ENCODE measurements at places on chromosomes 4 and X.

GRCh38 chr4:150316332-150317205 lies 238.3 kb downstream of the DCLK2 start:
- DNase-seq = no peak

DNA sequence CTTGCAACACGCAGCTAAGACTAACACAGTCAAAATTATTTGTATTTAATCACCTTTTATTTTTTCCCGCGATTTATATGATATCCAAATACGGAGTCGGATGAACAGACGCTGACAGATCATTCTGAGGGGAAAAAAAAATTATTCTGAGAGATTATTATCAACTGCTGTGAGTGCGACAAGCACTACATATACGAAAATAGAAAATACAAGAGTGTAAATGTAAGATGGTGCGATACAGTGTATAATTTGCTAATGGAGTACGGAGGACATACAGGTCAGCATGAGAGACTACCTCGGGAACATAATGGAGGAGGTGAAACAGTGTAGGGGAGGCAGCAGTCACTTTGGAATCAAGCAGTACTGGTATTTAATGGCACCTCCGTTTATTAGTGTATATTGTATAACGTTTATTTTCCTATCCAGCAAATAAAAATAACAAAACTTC lies 2.8 kb upstream of the LIN54 start:
- no peak for DNase-seq

- DNase-seq = no peak
Observed at GRCh38 chr4:182809417-182810102, 107.6 kb downstream of the DCTD start.

DNA sequence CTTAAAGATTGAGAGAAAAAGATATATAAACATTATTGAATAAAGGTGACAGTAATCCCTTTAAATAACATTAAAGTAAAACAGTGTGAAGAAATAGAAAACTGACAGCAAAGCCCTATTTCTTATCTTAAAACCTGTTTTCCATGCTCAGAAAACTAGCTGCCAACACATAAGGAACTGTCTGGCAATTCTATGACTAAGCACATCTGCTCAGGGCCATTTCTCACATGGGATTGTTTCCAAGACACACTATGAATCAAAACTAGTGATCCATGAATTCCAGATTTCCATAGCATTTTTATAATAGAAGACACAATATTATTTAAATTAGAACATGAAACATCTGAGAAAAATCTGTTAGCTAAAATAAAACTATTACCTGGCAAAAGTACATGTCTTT lies 113.4 kb downstream of the SCLT1 start:
- DNase-seq = no peak

DNA sequence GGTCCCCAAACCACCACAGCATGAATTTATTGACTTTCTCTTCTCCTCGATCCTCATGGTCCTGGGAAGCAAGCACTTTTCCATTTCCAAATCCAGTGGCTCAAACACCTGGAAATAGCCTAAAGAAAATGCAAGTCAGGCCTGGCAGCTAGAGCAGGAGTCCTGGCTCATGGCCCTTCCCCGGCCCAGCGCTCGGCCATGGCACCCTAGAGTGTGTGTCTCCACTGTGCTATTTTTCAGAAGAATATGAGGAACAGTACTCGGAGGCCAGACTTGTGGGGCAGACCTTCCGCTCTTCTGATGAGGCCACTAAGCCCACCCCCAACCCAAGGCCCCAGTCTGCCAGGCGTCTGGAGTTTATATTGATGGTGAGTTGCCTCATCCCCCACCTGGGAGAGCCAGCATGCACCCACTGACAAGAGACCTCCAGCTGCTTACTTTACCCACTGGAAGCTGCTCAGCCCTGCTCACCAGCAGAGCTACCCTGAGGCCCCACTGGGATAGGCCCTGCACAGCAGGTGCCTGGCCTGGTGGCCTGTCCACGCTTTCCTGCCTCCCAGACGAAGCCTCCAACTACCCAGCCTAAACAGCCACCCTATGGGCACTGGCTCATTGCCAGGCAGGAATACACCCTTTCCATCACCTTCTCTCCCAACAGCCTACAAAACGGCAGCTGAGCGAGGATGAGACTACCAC lies 2.3 kb upstream of the RTL5 start:
- DNase-seq = no peak

- DNase-seq = no peak
Observed at GRCh38 chr4:119059221-119059620, 76.4 kb upstream of the MYOZ2 start.

DNA sequence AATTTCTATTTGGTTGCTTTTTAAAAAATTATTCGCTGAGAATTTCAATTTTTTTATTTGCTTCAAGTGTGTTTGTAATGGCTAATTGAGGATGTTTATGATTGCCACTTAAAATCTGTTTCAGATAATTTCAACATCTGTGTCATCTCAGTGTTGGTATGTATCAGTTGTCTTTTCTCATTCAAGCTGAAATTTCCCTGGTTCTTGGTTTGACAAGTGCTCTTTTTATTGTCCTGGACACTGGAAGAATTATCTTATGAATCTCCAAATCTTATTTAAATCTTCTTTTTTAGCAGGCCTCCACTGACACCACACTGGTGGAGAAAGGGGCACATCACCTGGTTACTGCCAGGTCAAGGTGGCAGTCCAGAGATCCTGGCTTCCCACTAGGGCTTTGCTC lies 21.5 kb downstream of the CHST7 start:
- no peak for DNase-seq

DNA sequence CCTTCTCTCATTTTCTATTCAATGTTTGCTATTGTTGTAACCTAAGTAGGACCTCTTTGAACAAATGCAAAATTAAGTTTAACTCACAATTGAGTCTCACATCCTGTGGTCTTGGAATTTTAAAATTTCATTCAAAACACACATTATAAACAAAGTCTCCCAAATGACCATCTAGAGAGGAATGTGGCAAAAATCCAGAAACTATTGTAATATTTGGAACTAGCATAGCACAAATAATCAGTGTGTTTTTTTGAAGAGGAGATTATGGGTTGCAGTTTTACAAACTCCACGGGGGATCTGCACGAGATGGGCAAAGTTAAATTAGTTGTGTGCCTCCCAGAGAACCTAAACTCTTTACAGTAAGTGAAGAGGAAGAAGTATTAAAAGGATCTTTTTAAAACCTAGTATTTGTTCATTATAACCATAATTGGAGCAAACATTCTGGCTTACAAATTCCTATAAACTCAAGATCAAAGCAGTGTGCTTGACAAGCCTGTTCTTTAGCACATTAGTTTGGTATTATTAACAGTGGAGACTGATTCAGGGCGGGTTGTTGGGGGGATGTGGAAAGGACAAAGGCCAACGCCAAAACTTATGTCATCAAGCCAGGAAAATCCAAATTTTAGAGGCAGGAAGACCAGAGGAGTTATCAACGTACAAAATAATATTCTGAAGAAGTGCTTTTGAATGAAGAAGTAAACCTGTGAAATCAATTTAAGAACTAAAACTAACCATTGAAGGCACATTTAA lies 22.4 kb upstream of the RBPJ start:
- no peak for DNase-seq

GRCh38 chrX:136214551-136214950 lies 36.6 kb downstream of the MAP7D3 start:
- DNase-seq = no peak
